ENCODE measurements at places on chromosomes 16 and 17. TPM values are rescaled to one million over a fixed set of nuclear protein-coding genes. Genes with fewer than 3 reads are reported as not detected.

- no peak for DNase-seq
Observed at GRCh38 chr17:79909121-79909520, 69.9 kb upstream of the CBX4 start.

DNA sequence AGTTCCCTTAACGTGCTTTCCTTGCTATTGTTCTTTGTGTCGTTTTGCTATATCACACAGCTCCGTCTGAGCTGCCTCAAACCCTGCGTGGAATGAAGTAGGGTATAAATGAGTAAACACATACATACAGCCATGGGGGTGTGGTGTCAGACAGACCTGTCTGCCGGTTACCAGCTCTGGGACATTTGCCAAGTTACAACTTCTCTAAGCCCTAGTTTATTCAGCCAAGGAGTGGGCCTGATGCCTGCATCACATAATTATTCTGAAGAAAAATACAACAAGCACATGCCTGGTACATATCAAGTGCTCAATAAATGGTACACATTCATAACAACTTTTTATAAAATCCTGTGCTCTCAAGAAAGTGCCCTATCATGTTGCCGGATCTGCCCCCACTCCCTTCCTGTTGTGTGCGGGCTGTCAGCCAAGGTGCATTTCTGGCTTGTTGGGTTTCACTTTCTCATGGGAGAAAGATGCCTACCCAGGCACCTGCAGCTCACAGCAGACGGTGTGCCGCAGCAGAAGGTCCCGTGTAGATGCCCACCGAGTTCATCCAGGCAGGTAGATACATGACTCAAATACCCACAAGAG lies 30.5 kb downstream of the SMPD3 start:
- peak; percentile 47 for DNase-seq

DNA sequence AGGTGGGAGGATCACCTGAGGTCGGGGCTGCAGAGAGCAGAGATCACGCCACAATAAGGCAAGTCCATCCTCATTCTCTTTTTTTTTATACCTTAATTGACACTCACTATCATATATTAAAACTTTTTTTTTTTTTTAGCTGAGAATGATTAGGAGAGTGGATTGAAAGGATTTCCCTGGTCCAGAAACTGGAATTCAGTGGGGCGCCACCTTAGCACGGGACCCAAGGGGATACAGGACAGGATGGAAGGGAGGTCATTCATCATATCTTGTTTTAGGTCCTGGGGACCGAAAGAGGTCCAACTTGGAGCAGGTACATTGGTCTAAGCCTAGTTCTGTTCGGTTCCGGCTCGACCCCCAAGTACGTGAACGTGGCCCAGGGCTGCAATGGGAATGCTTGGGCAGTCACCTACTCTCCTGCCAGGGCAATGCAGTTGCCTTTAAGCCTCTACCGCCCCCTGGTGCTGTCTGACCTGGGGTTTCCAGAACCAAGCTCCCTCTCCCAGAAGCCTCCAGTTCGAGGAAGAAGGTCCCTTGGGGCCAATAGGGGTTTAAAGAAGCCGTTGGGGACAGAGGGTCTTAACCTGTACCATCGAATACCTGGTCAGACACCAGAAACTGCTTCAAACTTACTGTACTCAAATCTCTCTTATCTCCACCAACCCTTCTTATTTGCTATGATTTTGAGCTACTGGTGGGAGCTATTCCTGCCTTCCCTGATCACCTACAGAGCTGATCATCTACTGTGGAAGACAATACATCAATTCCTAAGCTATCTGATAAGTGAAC lies 19.9 kb upstream of the GPATCH8 start:
- peak; percentile 88 for DNase-seq

GRCh38 chr17:11935734-11936406 lies 61.4 kb downstream of the ZNF18 start:
- DNase-seq: no peak

DNA sequence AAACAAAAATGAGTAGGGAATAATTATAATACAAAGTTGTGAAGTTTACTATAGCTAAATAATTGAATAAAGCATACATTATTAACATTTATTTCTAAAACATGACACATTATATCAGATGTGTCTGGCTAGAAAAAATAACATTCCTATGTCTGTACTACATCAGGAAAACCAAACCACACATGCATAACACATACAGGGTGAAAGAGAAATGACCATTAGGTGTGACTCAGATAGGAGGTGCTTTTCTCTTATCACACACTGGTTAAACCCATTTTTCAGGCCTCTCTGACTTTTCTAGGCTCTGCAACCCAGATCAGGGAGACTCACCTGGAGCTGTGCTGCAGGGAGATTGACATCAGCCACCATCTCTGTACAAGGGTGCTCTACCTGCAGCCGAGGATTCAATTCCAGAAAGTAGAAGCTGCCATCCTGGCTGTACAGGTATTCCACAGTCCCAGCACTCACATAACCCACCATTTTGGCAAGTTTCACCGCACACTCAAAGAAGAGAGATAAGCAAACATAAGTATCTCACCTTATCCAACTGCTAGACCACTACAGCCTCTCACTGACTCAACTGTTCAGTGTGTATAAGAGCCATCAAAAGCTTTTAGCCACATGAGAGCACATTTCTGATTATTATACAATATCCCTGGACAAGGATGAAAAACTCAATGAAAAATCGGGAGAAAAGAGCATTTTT lies 116.6 kb upstream of the C17orf78 start:
- DNase-seq: no peak

GRCh38 chr17:76546556-76547182 lies 6.8 kb downstream of the PRCD start:
- DNase-seq: no peak

- DNase-seq: peak; percentile 24
Observed at GRCh38 chr17:67449845-67450755, 73.0 kb downstream of the PITPNC1 start.

- no peak for DNase-seq
Observed at GRCh38 chr17:47888293-47888692, 7.7 kb upstream of the SP2 start.

DNA sequence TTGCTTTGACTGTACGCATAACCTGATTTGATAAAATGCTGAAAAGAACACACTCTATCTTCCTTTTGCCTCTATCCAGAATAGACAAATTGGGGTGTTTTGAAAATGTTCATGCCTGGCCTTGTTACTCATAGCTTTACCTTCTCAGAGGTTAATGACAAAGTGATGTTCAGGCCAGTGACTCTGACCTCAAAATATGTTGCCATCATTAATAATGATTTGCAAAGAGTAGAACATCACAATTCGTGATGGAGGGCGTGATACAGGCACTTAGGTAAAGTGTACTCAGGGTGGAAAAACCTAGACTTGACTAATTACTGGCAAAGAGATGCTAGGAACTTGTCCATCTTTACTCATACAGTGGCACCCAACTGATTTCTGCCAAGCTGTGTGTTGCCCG lies 656.6 kb upstream of the SOX9 start:
- no peak for DNase-seq

DNA sequence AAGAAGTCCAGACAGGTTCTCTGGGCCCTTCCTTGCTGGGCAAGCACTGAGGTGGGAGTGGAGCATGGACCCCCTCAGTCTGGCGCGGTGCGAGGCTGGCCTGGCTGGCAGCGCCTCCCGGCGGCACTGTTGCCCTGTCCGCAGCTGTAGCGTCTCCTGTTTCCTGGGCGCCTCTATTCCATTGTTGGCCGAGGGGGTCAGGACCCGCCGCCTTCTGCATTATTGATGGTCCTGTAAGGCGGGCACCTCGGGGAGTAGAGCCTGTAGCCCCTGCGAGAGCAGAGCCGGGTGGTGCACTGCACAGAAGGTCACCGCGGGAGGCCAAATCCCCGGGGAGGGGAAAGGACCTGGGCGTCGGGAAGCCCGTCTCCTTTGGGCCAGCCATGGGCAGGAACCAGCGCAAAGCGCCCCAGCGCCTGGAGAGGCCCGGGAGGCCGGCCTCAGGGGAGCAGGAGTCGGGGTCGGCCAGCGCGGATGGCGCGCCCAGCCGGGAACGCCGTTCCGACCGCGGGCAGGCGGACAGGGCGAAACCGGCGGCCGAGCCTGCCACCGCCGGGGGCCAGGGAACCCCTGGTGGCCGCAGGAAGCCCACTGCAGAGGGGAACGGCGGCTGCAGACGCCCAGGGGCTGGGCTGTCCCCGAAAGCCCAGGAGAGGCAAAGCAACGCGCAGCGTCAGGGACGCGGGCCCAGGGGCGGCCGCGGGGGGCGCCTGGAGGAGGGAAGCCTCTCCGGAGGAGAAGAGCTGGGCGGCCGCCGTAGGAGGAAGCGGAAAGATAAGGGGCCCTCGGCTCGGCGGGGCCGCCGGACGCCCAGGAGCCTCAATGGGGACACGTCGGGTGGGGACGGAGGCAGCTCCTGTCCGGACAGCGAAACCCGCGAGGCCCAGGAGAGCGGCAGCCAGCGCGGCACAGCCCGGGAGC lies at the start of gene MYO15B:
Gene MYO15B (plus strand): TSS at position 126 of the 921 bp plus-strand sequence. CDS start 258 bp downstream, at position 384.
- DNase-seq: no peak

DNA sequence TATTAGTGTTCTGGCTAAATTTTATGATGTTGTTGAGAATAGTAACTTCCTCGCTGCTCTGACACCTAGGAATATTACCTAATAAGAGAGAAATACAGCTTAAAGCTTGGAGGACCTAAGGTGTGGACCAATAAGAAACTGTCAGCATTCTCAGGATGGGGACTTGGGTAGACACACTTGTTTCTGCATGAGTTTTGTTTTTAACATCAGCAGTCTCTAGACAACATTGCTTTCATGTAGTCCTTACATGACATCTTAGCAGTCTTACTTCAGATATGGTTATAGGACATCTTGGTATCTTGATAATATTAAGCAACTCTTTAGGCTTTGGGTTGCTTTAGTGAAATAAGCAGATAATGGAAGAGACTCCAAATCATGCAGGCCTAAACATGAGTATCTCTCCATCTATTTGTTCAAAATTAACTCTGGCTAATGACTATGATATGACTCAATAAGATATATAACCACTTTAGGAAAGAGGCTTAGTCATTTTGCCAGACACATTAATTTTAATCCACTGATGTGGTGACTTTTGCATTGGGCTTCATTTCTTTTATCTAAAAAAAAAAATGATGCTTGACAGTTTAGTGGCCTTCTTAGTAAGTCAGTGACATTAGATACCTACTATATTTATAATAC lies 84.5 kb downstream of the WNT3 start:
- DNase-seq: no peak

- DNase-seq: no peak
Observed at GRCh38 chr17:64328036-64328858, 62.4 kb downstream of the PECAM1 start.

GRCh38 chr17:69608141-69608540 lies 193.6 kb downstream of the MAP2K6 start:
- no peak for DNase-seq

- peak; percentile 55 for DNase-seq
Observed at GRCh38 chr16:10880594-10881452, 3.8 kb downstream of the CIITA start.

DNA sequence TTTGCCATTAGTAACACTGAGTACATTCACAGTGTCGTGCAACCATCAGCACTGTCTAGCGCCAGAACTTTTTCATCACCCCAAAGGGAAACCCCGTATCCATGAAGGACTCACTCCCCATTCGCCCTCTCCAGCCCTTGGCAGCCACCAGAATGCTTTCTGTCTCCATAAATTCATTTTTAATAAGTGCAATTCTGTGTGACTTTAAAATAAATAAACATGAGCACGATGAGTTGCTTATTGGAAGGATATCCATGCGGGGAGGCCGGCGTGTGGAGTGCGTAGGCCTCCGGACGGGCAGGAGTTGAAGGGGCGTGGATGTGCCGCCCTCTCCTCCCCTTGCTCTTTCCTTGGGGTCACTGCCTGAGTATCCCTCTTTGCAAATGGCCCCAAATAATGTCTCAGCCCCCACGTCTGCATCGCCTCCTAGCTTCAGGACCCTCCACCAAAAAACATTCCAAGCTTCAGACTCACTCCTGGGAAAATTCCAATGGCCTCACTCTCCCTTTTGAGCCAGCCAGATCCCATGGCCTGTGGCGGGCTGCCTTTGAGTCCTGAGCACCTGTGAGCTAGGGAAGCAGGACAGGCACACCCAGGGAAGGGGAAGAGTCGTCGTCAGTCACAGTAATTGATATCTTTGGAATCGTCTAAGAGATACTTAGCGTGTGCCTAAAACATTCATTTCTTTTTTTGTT lies 306.3 kb downstream of the SEC14L1 start:
- no peak for DNase-seq

- DNase-seq: no peak
Observed at GRCh38 chr17:81866440-81867169, 4.5 kb downstream of the ARHGDIA start.

DNA sequence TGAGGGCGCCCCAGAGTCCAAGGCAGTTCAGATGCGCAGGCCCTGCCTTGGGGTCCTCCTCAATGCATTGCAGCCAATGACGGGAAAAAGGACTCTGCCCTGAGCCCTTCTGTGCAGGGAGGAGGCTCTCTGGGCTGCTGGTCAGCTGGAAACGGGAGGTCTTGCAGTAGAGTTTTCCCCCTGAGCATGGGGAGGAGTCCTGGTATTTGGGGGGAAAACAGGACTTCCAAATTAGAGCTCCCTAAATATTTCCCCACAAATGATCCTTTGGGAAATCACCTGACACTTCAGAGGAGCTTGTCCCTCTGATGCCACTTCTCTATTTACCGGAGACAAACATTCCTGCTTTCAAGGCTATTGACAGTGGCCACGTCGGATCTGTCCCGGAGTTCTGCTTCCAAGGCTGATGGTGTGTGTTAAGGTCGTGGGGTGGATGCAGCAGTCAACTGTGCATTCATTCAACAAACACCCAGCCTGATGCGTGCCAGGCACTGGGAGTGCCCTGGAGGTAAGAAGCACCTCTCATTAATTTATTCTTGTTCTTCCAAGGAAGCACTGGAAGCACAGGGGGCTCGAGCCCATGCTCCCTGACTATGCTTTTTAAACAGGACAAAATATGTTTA lies 73.0 kb upstream of the DNAH17 start:
- no peak for DNase-seq

GRCh38 chr17:71846561-71847110 lies 274.2 kb upstream of the SOX9 start:
- DNase-seq: no peak

- DNase-seq: no peak
Observed at GRCh38 chr16:9603316-9603715, 511.9 kb downstream of the HAPSTR1 start.

Gene HOXB13
- total RNA-seq: not detected

Gene NR1D1
- total RNA-seq: 15.5 TPM

Gene TM4SF5
- total RNA-seq: not detected

Gene IGFALS
- total RNA-seq: not detected

Gene CACNG1
- not detected for total RNA-seq

Gene SPATA33
- 4.6 TPM for total RNA-seq

Gene MMP28
- 51.7 TPM for total RNA-seq

Gene PRSS21
- not detected for total RNA-seq

Gene PDE6G
- total RNA-seq: 1.3 TPM

Gene EPN3
- not detected for total RNA-seq

Gene CD300A
- total RNA-seq: 19.0 TPM

Gene TEKT1
- total RNA-seq: not detected

Gene TMEM235
- total RNA-seq: not detected

Data from mesenteric fat pad (tissue), 1 donor.